ENCODE measurements at places on chromosomes 2 and 18. TPM values are rescaled to one million over a fixed set of nuclear protein-coding genes. Genes with fewer than 3 reads are reported as not detected.

The TMEM37 gene
- not detected for total RNA-seq

DNA sequence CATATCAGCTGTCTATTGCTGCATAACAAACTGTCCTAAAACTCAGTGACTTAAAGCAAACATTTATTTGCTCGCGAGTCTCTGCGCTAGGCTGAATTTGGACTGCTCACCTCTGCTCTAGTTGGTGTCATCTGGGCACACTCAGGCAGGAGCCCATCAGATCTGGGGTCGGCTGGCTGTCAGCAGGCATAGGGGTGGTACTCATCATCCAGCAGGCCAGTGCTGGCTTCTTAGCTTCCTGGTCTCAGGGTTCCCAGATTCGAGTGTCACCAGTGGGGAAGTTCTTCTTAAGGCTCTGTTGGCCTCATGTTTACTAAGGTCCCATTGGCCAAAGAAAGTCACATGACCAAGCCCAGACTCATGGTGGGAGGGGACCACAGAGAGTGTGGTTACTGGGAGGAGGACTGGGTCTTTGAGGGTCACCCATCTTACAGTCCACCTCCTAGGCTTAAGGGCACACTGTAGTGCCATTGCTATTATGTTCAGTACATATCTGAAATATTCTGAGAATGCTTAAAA is 71.6 kb upstream of the ATG16L1 start:
- no peak for DNase-seq

GRCh38 chr18:52907543-52908308 is 567.7 kb downstream of the DCC start:
- DNase-seq = peak; percentile 2

DNA sequence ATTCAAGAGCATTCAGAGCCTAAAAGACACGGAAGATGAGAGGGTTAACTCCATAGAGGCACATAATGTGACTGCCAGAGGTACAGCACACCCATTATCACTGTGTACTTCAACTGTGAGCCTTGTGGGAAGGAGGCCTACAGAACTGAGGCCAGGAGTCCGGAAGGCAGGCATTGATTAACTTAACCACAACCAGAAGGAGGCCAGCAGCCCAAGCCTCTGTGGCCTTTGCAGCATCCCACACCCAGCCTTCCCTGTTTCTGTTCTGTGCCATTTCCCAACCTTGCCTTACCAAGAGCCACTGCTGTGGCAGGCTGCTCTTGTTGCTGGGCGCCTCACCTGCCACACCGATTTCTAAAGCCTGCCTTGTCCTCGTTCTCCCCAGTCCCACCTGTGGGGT is 27.2 kb downstream of the SIGLEC15 start:
- DNase-seq = no peak

DNA sequence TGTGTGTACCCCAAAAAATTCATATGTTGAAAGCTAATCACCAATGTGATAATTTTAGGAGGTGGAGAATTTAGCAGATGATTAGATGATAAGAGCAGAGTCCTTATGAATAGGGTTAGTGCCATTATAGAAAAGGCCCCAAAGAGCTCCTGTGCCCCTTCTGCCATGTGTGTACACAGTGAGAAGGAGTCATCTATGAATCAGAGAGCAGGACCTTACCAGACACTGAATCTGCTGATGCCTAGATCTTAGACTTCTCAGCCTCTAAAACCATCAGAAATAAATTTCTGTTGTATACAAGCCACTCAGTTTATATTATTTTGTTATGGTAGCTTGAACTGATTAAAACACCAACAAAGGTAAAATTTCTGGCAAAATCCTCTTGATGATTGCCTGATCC is 560.0 kb upstream of the CDH2 start:
- no peak for DNase-seq

GRCh38 chr2:240289701-240290431 is 145.6 kb upstream of the GPC1 start:
- DNase-seq = no peak

DNA sequence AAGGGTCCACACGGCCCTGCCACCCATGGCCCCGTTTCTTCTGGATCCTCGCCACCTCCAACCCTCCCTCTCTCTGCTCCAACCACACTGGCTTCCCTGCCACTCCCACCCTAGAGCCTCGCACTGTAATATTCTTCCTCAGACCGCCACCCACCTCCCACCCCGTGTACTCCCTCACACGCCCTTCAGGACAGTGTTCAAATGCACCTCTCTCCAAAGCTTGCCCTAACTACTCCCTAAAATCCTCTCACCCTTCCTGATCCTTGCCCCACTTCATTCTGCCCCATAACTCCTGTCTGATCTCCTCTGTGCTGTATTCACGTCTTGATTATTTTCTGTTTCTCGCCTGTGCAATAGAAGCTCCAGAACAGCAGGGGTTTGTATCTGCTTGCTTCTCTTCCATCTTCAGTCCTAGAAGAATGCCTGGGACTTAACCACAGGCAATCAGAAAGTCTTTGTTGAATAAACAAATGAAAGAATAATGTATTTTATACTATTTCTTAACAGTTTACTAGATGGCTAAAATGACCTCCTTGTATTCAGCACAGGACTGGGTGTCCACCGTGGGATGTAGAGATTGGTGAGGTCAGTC is 25.5 kb downstream of the EPB41L3 start:
- no peak for DNase-seq

DNA sequence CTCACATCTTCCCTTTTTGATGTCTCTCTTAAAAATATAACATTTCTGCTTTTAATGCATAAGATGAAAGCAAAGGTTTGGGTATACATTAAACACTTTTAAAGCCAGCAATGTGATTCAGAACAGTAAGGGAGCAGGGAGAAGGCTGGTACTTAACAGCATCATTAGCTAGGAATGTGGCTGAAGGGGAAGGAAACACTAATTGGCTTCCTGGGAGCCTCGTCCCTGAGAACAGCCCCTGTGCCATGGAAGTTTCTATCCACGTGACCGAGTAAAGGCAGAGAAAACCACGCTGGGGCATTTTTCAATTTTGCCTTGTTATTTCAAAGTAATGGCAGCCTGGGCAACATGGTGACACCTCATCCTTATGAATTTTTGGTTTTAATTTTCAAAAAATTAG is 109.2 kb upstream of the GPC1 start:
- no peak for DNase-seq

DNA sequence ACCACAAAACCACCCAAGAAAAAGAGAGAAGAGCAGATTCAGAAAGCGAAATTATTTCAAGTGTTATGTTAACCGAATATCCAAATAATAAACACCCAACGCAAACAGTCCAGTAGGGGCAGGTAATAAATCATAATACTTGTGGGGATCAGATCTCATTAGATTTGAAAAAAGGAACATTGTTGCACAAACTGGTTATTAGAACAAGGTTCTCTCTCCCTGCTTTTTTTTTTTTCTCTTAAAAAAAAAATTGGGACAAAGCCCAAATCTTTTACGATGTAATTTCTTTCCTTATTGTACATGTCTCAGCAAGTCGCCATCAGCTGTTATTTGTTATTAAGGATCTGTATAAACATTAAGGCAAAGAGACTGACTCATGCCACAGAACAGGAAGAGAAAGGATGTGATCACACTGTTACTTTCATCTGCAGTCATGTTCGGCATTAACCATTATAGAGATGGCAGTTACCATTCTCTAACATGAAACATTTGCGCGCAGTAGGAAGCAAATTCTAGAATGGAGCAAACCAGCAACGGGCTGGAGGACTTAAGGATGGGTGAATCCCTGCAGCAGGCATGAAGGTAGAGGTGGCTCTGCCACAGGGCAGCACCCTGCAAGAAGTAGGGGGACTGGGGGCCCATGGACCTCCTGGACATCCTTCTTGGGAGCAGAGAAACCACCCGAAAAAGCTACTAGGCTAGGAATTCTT is 42.0 kb downstream of the EPHA4 start:
- DNase-seq = no peak

Data from SK-MEL-5 (cell line).